Fibroblast of skin of left biceps (primary cell): ENCODE measurements at places on chromosomes 4 and X.
A peak's percentile ranks its signal among the peaks of the same experiment; 100 is the strongest.

DNA sequence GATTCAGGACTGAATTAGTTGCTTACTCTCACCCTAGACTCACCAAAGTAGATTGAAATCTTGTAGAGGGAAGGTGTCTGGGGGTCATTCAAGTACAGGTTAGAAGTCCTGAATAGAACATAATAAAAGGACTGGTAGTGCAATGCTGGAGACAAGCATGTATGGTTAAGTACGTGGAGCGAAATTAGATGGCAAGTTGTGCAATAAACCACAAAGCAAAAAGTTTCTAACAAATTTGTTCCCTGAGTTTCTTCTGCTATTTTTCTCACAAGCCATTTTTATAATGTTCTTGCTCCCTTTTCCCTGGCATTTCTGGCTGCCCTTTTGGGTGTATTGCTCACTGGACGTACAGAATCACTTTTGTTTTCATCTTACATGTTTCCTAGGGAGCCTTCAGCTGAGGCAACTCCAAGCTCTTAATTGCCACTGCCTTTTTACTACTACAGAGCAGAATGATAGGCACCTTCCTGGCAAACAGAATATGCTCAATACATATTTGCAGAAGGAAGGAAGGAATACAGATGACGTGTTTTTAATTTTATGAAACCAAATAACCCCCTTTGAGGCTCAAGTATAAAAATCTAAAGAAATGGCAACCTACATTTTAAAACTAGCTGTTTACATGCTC is 23.4 kb downstream of the LANCL3 start:
- no peak for DNase-seq

DNA sequence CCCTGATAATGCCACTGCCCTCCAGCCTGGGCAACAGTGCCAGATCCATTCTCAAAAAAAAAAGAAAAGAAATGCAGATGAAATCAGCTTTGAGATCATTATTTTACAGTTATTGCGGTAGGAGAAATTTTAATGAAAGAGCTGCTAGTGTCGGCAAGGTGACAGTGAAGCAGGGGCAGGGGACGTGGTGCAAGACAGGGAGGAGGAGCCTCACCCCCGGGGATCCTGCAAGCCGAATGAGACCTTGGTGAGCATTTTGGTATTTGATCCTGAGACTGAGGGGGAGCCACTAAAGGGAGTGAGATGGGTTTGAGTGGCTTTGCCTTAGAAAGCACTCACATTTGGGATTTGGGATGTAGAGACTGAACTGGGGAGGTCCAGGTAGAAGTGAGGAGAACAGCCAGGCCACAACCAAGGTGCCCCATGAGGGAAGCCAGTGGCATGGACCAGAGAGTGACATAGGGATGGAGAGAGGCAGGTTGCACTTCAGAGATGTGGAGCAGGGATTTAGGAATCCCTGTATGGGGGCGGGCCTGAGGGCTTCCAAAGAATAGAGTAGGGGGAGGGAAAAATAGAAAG is 23.6 kb downstream of the RBM10 start:
- no peak for DNase-seq

DNA sequence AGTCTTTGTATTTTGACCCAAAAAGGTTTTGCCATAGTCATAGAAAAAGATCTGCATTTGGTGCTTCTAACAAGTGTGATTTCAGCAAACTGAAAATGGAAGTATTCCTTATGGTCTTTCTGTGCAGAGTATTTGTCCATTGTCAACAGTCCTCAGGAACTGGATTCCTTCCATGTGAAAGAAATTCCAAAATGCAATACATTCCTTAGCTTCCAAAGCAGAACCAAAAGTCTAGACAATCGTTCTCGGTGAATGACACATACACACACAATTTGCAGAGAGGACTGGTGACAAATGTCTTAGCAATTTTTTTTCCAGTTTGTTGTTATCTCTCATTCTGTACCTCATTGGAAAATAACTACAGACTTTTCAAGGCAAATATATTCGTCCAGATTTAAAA is 562.2 kb upstream of the SLIT2 start:
- DNase-seq = peak; percentile 82

DNA sequence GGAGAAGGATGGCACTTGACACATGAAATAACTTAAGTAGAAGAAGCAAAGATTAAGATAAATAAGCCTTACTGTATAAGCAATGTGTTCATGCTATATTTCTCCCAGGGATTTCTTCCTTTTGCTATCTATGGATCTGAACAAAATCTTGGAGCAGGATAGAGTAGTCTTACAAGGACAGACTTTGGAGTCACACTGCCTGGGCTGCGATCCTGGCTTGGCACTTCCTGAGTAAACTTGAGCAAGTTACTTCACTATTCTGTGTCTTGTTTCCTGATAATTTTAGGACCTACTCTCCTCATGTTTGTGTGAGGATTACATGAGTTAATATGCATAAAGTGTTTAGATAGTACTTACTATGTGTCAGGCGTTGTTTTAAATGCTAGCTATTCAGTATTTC is 340.0 kb upstream of the MAOA start:
- DNase-seq = no peak

- no peak for DNase-seq
These were observed 42.5 kb downstream of the TMEM164 start for GRCh38 chrX:110045421-110045820.

GRCh38 chrX:16876696-16877095 is 6.5 kb upstream of the RBBP7 start:
- DNase-seq = no peak
